ENCODE measurements at places on chromosomes 3 and 15.

- no peak for DNase-seq
Observed at GRCh38 chr3:80244390-80244789, 476.6 kb upstream of the ROBO1 start.

DNA sequence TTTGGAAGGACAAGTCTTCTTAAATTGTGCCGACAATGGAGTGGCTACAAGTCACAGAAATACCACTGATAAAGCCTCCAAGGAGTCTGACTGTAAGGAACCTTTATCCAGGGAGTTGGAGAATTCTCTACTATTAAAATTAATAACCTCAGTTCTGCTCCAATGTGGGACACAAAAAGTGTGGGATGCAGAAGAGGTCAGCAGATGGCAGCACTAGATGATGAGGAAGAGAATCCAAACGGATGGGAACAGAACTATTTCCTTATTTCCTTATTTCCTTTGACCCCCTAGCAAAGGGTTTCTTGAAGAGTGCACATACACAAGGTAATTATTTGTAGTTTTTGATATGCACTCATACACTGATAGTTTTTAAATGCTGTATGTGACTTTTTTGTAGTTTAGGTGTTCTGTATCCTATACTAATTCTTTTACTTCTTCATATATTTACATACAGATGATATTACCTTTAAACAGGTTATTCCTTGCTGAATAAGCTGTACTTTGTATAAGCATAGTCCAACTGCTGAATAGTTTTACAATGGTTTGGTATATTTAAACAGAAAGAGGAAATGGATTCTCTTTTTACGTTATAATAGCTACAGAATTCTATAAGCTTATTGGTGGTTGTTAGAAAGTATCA, 25.6 kb upstream of the NLGN1 start:
- DNase-seq: no peak

GRCh38 chr15:48449734-48450133, 118.5 kb downstream of the DUT start:
- DNase-seq: no peak

DNA sequence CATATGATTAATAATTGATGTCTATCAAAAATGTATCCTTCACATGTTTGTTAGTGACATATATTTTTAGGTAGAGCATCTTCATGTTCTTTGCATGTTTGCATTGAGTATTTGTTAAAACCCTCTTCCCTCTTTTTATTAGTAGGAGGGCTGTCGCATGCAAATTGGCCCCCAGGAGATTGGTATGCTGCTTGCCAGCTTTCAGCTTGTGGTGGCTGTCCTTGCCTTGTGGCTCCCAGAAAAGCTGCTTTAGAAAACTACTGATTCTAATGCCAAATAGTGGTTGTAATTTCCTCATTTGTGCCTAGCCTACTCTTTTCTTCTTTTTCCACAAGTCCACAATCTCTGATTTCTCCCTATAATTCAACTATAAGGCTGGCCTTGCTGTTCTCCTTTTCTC, 886.8 kb downstream of the VGLL3 start:
- no peak for DNase-seq

DNA sequence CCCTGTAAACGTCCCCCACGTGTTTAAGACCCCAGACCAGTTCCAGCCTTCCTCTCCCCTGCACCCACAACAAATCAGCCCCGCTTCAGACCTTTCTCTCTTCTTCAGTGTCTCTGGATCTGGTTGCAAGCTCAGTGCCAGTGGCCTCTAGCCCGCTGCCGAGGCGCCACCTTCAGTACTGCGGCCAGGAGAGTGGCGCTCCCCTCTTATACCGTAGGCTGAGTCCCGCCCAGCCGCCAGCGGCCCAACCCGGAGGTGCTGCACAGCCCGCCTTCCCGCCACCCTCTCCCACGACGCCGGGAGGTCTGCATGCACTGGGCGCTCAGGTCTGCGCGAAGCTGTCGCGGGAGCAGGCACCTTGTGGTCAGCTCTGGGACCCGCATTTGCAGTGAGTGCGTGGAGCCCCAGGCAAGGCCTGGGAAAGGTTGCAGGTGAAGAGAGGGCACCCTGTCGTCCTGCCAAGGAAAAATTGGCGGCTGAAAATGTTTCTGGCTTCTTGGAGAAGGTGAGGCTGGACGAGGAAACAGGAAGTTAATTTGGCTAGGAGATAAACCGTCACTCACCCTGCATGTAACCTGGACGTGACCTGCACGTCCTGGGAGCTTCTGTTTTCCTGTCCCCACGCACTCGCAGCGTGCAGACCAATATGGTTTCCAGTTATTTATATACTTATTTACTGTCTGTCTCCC, at the start of gene C2CD4B:
Gene C2CD4B, minus strand, starts transcription at position 182 of the 689 bp plus-strand sequence. CDS start 301 bp downstream, outside the sequence.
- no peak for DNase-seq

DNA sequence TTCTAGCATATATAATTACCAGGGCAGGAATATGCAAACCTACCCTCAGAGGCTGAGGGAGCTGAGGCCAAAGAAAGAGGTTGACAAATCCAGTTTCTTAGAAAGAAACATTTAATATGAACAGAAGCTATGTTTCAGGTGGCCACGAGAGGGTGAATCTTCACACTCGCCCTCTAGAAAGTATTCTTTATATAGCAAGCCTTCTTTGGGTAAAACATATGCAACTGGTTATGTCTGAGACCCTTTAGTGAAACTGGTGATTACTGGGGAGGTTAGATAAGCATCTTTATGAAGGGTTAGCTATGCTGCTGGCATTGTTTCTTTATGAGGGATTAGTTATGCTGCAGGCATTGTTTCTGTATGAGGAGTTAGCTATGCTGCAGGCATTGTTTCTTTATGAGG, 50.7 kb upstream of the GOLGA6L2 start:
- DNase-seq: no peak

GRCh38 chr3:184419171-184419570, 39.3 kb downstream of the CHRD start:
- no peak for DNase-seq

DNA sequence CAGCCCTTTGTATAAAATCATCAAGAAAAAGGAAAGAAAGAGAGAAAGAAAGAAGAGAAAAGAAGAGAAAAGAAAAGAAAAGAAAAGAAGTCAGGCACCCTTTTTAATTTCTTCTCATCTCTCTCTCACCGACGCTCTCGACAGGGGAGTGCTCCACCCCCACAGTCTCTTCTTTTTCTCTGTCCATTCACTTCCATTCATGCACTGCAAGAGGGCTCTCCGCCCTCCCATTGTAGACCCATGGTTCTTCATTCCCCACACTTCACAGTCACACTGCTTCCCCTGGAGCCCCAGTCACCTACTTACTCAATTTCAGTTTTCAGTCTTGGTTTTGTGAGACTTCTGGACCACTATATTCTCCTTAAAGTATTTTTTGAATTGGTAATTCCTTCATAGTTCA, 254.7 kb downstream of the SOX2 start:
- no peak for DNase-seq

DNA sequence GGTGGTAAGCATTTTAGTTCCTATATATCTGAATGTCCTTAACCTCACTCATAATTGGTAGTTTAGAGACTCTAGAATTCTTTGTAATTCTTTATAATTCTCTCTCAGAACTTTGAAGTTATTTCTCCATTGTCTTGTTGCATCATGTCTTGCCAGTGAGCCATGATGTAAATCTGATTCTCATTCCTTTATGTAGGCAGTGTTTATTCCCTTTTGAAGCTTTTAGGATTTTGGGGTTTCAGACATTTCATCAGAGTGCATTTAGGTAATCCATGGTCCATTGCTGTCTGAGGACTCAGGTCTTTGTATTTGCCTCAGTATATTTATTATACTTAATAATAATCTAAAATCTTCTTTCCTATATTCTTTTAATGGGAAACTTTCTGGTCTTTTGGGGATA, 20.6 kb downstream of the CMC1 start:
- no peak for DNase-seq

DNA sequence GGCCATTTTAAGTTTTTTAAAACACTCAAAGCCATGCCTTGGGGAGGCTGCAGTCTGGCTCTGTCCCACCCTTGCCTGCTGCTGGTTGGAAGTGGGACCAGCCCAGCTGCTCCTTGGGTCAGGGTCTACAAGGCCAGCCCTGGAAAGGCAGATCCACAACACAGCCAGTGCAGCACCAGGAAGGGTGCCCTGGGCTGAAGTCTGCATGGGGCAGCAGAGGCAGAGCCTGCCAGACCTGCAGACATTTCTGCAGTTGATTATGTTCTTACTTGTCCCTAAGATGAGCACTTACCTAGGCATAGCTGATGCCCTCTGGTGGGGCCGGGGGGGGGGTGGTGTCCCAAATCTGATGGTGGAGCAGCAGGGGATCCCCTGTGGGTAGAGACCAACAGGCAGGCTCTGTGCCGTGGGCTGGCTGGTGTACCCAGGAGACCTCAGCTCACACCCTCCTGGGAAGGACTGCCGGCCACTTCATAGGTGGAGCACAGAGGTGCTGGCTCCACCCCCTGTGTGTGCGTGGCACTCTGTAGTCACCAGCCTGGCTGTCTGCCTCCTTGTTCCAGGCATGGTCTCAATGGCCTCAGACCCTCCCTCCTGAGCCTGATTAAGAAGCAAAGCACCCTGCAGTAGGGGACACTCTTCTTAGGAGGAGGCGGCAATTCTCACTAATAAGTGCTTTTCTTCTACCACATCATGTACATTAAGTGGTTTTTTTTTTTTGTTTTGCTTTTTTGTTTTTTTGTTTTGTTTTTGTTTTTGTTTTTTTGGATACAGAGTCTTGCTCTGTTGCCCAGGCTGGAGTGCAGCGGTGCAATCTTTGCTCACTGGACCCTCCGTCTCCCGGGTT, 97.4 kb upstream of the KLF13 start:
- DNase-seq: no peak

- DNase-seq: no peak
Observed at GRCh38 chr3:151119188-151119587, 33.7 kb downstream of the MED12L start.

DNA sequence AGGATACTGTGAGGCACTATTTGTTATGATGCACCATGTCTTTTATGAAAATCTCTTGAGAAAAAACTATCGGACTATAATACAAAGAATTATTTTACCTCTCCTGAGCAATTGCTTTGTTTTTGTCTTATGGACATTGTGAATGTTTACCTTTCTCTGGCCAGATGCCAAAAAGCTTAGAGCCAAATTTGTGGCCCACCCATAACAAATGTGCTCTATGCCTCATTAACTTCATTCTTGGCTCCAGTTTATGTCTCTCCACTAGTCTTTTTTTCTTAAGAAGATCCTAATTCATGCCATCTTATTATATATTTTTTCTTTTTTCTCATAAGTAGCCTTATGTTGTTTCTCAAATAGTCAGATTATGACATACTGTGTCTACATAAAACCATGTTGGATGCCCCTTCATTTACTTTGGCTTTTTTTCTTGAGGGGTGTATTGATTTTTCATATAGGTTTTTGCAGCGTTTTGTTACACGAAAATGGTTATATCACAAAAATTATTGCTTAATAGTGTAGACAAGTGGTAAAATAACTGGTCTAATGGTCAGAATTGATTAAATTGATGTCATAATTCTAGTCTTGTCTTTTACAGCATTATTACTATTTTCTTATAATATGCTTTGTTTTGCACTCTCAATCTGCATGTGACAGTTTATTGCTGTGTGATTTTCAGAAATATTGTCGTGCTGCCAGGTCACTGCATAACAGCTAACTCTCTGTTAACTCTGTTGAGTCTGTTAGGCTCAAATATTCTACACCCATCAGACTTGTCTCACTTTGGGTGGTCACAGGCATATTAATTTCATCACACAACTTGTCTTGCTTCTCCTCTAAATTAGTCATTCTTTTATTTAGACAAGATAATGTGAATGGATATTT, 18.2 kb downstream of the SENP8 start:
- no peak for DNase-seq

GRCh38 chr15:29268706-29269484, 727 bp downstream of the NSMCE3 start:
- peak; percentile 7 for DNase-seq

DNA sequence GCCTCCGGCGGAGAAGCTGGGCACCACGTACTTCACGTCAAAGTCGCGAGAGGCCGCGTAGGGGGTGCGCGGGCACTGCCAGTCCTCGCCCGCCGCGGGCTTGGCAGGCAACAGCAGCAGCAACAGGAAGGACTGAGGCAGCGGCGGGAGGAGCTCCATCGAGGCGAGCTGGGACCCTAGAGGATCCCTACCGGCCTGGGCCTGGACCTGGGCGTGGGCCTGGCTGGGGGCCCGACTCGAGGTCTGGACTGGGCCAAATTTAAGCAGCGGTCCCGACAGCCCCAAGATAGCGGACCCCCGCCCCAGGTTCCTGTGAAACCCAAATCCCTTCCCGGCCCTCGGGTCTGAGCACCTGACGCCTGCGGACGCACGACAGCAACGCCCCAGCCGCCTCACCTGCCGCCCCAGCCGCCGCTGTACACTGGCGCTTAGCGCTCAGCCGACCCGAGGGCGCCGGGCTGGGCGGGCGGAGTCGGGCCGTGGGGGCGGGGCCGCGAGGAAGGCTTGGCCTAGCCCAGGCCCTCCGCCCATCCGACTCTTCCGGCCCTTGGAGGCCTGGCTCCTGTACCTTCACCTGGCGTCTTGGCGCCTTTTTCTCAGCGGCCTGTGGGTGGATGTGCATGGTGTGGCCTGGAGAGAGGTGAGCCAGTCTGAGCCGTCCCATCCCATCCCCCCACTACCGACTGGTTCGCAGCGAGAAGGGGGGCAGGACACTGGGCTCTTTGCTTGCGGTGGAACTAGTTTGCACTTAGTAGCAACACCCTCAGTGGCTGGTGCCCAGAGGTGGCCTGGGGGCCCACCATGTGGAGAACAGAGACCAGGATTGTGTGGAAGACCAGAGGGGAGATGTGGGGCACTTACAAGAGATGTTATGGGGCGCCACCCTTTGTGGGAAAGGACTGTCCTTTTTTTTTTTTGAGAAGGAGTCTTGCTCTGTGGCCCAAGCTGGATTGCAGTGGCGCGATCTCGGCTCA, at the start of gene MST1R:
Gene MST1R, minus strand, starts transcription at position 423 of the 974 bp plus-strand sequence. Its CDS starts 264 bp downstream, at position 159.
- peak; percentile 70 for DNase-seq

GRCh38 chr3:30766522-30766921, 127.9 kb downstream of the GADL1 start:
- no peak for DNase-seq

GRCh38 chr3:195582947-195583346, 793 bp downstream of the APOD start:
- no peak for DNase-seq

- no peak for DNase-seq
Observed at GRCh38 chr15:74657846-74658245, 38.0 kb downstream of the EDC3 start.

GRCh38 chr3:154389861-154390260, 40.1 kb downstream of the GPR149 start:
- no peak for DNase-seq

DNA sequence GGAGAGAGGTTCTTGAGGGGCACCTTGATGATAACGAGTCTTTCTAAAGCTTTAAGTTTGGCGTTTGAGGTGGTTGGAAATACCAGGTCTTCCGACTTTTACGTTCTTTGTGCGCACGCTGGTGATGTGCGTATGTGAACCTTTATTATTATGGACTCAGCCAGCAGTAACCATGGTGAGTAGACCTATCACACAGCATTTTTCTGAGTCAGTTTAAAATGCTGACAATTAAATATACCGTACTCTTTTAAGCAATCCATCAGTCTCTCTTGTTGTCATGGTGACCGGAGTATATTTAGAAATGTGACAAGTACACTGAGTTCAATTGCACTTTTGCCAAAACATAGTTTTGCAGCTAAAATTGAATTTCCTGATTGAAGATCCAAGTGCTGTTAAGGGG, 172.2 kb downstream of the LPP start:
- no peak for DNase-seq
